NCI-H226 (cell line): ENCODE measurements at places on chromosomes 13 and 19.

DNA sequence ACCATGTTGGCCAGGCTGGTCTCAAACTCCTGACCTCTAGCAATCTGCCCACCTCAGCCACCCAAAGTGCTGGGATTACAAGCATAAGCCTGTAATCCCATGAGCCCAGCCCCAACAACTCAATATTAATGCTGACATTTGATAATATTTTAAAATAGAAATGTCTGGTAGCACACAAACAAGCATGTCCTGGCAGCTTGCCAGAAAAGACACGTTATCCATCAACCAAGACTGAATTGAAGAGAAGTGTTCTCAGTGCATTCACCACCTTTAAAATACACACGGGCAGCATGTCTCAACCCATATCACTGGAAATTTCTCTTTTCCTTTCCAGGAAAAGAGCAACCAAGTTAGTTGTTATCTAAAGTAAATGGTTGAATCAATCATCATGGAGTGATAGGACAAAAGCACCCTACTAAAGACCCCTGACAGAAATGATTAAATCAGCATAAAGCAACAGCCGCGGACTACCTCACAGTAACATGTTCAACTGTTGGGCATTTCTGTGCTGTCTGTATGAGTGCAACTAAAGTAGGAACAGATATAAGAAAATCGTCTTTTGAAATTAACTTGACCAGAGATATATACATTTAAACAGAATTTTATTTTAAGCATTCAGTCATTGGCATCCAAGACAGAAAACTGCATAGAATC is 25.0 kb downstream of the LHFPL6 start:
- DNase-seq: no peak

DNA sequence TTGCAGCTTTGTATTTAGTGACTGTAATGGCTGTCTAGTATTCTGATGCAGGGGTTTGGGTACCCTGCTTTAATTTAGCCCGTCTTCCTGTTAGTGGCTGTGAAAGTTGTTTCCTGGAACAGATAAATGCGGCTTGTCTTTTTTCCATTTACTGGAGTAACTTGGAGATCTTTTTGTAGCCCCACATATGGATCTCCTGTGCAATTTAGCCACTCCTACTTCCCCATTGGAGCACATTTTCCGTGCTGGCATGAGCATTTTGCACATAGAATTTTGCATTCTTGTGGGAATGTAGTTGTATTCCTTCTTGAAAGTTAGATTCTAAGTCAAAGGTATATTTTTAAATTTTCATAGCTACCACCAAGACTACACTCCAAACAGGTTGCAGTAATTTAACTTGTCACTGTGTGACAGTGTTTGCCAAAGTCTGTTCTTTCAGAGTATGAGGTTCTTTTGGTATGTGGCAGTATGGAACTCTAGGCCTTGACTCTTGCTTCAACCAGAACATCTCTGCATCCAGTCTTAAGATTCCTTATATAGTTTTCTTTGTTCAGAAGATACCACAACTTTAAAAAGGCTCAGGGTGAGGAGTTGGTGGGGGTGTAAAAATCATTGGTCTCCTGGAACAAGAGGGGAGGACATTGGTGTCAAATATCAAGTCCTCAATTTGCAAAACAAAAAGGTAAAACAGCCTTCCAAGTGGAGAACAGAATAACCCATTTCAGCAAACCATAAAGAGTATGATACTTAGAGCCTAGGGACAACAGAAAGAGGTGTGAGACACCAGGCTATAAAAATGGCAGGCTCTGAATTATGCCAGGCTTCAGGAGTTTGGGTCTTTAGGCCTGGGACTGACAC is 21.1 kb upstream of the CCDC97 start:
- DNase-seq: no peak

DNA sequence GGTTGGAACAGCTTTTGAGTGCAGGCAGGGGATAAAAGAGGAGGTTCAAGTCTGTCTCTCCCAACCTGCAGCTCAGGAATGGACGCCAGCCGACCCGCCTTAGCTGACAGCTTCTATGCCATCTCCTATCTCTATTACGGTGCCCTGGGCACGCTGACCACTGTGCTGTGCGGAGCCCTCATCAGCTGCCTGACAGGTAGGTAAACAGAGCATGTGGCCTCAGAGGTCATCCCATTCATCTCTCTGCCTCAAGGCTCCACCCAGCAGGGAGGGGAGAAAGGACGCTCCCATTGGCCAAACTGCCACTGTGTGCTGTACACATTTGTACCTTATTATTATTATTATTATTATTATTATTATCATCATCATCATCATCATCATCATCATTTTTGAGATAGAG is 16.5 kb downstream of the SLC5A5 start:
- DNase-seq: no peak

DNA sequence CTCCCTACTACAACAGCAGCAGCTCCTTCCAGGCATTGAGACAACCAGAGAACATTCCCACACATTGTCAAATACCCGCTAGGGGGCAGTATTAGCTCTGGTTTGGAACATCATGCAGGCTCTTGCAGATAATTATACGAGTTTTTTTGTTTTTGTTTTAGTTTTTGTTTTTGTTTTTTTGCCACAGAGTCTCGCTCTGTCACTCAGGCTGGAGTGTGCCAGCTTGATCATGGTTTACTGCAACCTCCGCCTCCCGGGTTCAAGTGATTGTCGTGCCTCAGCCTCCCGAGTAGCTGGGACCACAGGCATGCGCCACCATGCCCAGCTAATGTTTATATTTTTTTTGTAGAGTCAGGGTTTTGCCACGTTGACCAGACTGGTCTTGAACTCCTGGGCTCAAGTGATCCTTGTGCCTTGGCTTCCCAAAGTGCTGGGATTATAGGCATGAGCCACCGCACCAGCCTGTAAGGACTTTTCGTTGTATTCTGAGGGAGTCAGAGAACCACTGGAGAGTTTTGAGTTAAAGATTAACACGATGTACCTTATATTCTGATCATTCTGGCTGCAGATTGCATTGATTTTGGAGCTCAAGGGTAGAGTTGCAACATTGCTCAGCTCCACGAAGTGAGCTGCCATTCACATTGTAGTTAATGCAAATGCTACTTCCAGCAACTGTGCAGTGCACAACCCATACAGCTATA is 41.7 kb upstream of the CEACAM20 start:
- peak; percentile 52 for DNase-seq

- DNase-seq: no peak
Observed at GRCh38 chr13:53622456-53622855, 593.8 kb downstream of the OLFM4 start.

DNA sequence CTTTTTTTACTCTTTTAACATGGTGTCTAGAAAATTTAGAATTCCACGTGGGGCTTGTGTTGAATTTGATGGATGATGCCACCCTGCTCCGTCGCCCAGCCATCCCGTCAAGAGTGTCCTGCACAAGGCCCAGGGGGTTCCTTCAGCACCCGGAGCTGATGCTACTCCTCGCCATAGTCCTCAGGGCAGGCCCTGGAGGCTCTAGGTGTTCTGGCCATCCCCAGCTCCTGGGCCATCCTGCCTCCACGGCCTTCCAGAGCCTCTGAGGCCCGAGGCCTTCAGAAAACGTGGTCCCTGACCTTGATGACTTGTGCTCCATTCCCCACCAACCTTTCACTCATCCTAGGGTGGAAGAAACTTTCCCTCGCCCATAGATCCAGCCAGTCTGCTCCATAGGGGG is 3.3 kb downstream of the AKT1S1 start:
- no peak for DNase-seq

- DNase-seq: peak; percentile 96
Observed at GRCh38 chr13:90445179-90445578, 902.3 kb upstream of the MIR17HG start.

GRCh38 chr19:7691497-7691896 is 10.4 kb downstream of the FCER2 start:
- no peak for DNase-seq

GRCh38 chr13:79393564-79394249 is 12.3 kb downstream of the RBM26 start:
- no peak for DNase-seq

- DNase-seq: peak; percentile 61
Observed at GRCh38 chr13:43831088-43831487, 44.3 kb upstream of the ENOX1 start.

- DNase-seq: peak; percentile 38
Observed at GRCh38 chr13:74644229-74644628, 510.0 kb upstream of the KLF12 start.

- DNase-seq: no peak
Observed at GRCh38 chr13:59016250-59016649, 1147.5 kb downstream of the DIAPH3 start.

- DNase-seq: peak; percentile 56
Observed at GRCh38 chr19:10289836-10290356, at the start of gene ICAM5. TSS of gene ICAM5 (plus strand) at chr19:10289952. CDS start at chr19:10290044, 92 bp downstream.

- DNase-seq: peak; percentile 69
Observed at GRCh38 chr19:7772752-7773291, 9.8 kb downstream of the CLEC4M start.

DNA sequence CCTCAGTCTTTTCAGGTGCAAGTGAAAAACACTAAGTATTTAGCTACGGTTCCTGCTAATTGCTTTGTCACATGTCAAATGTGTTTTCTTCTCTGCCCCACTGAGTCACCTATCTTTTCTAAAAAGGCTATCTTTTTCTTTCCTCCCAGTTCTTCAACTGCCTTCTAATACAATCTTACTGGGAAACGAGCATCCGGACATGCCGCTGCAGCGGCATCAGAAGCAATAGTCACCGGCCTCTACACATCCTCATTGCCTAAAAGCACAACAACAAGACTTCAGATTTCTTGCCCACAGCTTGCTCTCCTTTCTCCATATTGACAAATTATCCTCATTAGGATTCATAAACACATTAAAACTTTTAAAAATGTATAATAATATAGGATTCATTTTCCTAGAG is 1.2 kb downstream of the PCDH9 start:
- no peak for DNase-seq

DNA sequence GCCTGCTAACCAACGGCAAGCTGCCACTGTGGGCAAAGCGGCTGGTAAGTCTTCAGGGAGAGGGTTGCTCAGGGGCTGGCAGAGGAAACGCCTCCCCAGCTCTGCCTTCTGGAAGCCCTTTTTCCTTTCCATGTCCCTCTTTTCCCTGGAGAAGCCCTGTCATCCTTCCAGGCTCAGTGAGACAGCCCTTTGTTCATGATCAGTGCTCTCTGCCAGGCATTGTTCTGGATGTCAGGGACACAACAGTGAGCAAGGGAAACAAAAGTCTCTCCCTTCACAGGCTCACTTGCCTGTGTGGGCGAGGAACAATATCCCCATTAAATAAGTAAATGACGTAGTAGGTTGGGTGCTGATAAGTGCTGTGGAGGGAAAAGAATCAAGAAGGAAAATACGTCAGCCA is 13.9 kb upstream of the OVOL3 start:
- DNase-seq: no peak

DNA sequence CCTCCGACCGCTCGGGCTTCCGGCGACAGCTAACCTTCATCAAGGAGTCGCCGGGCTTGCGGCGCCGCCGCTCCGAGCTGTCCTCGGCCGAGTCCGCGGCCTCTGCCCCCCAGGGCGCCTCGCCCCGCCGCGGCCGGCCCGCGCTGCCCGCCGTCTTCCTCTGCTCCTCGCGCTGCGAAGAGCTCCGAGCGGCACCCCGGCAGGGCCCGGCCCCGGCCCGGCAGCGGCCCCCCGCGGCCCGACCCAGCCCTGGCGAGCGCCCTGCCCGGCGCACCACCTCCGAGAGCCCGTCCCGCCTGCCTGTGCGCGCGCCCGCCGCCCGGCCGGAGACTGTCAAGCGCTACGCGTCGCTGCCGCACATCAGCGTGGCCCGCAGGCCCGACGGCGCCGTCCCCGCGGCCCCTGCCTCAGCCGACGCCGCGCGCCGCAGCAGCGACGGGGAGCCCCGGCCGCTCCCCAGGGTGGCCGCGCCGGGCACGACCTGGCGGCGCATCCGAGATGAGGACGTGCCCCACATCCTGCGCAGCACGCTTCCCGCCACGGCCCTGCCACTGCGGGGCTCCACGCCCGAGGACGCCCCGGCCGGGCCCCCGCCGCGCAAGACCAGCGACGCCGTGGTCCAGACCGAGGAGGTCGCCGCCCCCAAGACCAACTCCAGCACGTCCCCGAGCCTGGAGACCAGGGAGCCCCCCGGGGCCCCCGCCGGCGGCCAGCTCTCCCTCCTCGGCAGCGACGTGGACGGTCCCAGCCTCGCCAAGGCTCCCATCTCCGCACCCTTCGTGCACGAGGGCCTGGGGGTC is 9.6 kb downstream of the C19orf25 start:
- no peak for DNase-seq

DNA sequence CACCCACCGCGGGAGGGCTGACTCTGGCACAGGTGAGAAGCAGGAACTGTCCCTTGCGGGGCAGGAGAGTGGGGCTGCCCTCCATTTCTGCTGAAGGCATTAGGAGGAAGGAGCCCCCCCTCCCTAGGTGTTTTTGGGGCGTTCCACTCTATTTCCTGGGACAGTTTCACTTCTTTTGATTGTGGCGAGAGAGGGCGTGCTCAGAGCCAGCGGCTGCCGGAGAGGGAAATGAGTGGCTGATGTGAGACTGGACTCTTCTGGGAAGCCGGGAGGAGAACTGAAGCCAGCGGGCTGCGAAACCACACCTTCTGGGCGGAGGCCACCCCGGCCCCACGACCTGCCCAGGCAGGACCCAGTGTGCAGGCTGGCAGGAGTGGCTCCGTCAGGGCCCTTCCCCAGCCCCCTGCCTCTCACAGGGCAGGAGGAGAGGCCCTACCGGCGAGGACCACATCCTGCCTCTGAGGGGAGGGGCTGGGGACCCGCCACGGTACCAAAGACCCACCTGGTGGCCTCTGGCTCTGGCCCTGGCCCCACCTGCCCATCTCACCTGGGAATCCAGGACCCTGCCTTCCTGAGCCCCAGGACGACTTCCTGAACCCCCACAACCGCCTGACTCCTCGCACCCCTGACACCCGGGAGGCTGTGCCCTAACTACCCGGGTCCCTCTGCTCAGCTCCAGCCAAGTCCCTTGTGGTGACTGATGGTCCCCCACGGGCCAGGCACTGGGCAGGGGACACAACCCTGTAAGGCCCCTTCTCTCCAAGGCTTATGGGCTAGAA is 25.9 kb downstream of the MPND start:
- peak; percentile 73 for DNase-seq

DNA sequence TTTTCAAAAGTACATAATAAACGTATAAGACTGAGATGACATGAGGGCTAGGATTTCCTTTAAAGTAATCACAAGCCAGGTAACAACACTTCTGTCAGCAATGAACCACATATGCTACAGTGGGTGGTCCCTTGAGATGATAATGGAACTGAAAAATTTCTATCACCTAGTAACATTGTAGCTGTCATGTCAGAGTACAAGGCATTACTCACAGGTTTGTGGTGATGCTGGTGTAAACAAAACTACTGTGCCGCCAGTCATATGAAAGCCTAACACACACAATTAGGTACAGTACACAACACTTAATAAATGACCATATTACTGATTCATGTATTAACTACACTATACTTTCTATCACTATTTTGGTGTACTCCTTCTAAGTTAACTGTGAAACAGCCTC is 36.8 kb downstream of the MIPEP start:
- DNase-seq: no peak

- no peak for DNase-seq
Observed at GRCh38 chr19:39100500-39101166, 16.5 kb downstream of the ACP7 start.

- no peak for DNase-seq
Observed at GRCh38 chr19:51224163-51224641, 678 bp upstream of the CD33 start.
